Nephron progenitor cell (in vitro differentiated cells): ENCODE measurements at places on chromosomes 5 and 9.

- H3K27ac ChIP-seq: no peak overlapping the region
- H3K4me3 ChIP-seq: no peak overlapping the region
- H3K4me1 ChIP-seq: peaks cover 42% of the 10 kb centered on the region
- H3K36me3 ChIP-seq: no peaks in the 10 kb centered on the region
- no peak for DNase-seq
Measured at GRCh38 chr5:178413988-178414387, 176.2 kb downstream of the COL23A1 start.

DNA sequence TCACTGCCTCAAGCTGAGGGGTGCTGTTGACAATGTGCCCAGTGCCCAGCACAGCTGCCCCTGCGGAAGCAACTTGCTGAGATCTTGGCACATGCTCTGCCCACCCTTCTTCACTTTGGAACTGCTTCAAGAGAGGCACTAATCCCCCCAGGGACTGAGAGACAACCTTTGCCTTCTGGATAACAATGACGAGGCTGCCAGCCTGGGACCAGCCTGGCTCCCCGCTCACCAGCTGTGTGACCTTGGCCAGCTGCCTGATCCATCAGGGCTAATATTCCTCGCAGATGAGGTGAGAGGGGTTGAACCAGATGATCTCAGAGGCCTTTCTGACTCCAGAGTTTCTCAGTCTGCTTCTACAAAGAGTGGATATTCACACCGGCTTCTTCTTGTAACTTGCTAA, 81.0 kb downstream of the SHB start:
- no peak overlapping the region for H3K4me3 ChIP-seq
- no peak overlapping the region for H3K27ac ChIP-seq
- no peak for DNase-seq
- H3K36me3 ChIP-seq: no peaks in the 10 kb centered on the region
- H3K27me3 ChIP-seq: no peaks in the 10 kb centered on the region

DNA sequence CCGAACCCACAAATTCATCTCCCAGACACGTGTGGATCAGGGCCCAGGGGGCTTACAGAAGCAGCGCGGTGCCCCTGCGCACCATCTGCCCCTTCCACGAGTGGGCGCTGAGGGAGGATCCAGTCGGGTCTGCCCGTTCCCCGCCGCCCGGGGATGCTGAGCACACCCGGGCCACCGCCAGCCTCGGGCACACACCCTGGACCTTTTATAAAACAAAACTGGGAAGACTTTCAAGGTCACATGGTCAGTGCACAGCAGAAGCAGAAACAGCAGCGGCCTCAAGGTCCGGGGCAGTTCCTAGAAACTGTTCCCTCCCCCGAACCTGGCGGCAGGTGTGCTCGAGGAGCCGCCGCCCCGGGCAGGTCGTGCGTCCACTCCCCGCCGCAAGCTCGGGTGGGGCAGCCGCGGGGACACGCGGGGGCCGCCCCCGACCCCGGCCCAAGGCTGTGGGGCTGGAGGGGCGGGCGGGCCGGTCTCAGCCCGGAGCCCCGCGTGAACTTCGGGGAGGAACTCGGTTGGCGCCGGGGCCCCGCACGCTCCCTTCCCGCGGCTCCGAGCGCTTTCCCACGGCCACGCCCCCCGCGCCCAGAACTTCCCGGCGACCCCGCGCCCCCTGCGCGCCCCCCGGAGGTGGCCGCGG, 633 bp upstream of the PPP1R26 start:
- peaks cover 35% of the 10 kb centered on the region for H3K4me1 ChIP-seq
- H3K36me3 ChIP-seq: peaks cover 5% of the 10 kb centered on the region
- peak; percentile 39 for DNase-seq
- no peak overlapping the region for H3K27ac ChIP-seq
- no peaks in the 10 kb centered on the region for H3K27me3 ChIP-seq

GRCh38 chr5:153237671-153238332, 252.7 kb upstream of the GRIA1 start:
- peaks cover 3% of the 10 kb centered on the region for H3K27me3 ChIP-seq
- no peak overlapping the region for H3K27ac ChIP-seq
- no peaks in the 10 kb centered on the region for H3K4me1 ChIP-seq
- DNase-seq: no peak
- no peak overlapping the region for H3K4me3 ChIP-seq

GRCh38 chr5:59293700-59294099, 599.8 kb downstream of the PDE4D start:
- no peak for DNase-seq
- no peak overlapping the region for H3K27ac ChIP-seq
- no peaks in the 10 kb centered on the region for H3K27me3 ChIP-seq
- H3K4me1 ChIP-seq: peaks cover 27% of the 10 kb centered on the region

DNA sequence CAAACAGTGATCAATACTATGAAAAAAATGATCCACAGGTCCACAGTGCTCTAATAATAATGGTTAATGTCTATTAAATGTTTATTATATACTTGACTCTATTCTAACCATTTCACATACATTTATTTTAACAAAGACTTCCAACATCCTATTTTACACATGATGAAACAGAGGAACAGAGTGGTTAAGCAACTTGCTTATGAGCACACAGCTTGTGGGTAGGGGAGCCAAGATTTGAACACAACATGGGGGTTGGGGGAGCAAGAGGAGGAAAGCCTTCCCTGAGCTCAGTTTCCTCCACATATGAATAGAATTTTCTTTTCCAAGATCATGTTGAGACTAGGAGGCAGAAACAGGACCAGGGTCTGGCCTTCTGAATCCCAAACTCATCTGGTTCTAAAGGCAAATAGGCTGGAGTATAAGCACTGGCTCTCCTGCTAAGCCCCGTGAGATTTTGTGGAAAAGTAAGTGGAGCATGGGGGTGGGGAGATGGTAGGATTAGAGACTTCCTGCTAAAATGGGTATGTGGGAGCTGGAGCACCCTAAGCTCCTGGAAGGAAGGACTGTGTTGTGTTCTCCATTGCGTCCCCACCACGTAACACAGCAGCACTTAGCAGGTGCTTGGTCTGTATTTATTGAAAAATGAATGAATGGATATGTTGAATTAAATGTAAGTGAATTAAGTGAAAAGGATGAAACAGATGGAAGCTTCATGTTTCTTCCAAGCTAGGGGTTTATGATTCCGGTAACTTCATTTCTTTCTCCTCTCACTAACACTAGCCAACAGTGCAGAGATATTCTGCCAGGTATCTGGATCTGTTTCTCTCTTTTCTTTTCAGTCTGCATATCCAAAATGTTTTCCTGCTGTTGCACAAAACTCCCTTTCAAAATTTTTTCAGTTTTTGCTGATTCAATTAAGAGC, 26.9 kb upstream of the GALNT10 start:
- peaks cover 77% of the 10 kb centered on the region for H3K4me1 ChIP-seq
- H3K27me3 ChIP-seq: peaks cover 74% of the 10 kb centered on the region
- H3K4me3 ChIP-seq: peak overlapping the region; percentile 48
- no peaks in the 10 kb centered on the region for H3K36me3 ChIP-seq
- H3K27ac ChIP-seq: no peak overlapping the region

DNA sequence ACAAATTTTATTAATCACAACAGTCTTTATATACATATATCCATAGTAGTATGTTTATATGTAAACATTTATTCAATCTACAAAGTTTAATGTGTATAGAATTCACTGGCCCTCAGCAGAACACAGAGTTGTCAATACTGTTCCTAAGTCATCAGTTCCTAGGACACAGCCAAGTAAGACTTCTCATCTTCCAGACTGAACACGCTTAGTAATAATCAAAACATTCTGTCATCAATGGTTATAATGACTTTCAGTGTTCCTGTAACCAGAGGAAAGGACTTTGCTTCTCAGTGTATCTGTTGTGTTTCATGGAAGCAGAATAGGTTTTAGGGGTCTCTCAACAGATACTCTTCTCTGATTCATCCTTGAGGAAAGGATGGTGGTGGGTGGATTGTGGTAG, 82.2 kb downstream of the SMIM23 start:
- H3K4me1 ChIP-seq: peaks cover 24% of the 10 kb centered on the region
- H3K27me3 ChIP-seq: no peaks in the 10 kb centered on the region
- no peak for DNase-seq
- H3K27ac ChIP-seq: no peak overlapping the region
